ENCODE measurements at places on chromosomes 3 and 15. TPM values are rescaled to one million over a fixed set of nuclear protein-coding genes. Genes with fewer than 3 reads are reported as not detected.

The TF gene
- polyA plus RNA-seq: 3.0 TPM

The MORC1 gene
- not detected for polyA plus RNA-seq

The CCR8 gene
- polyA plus RNA-seq: not detected

The ZNF660 gene
- polyA plus RNA-seq: 4.3 TPM

The PBRM1 gene
- 51.0 TPM for polyA plus RNA-seq

The PP2D1 gene
- polyA plus RNA-seq: 0.18 TPM

The FLNB gene
- polyA plus RNA-seq: 47.9 TPM

The CKMT1A gene
- polyA plus RNA-seq: not detected

The SSUH2 gene
- 1.8 TPM for polyA plus RNA-seq

The UQCC5 gene
- polyA plus RNA-seq: 8.7 TPM

The AGTR1 gene
- 31.8 TPM for polyA plus RNA-seq

The SKOR1 gene
- polyA plus RNA-seq: 0.73 TPM

The ANKRD63 gene
- not detected for polyA plus RNA-seq

The RAD18 gene
- not detected for polyA plus RNA-seq

The REC114 gene
- not detected for polyA plus RNA-seq

The IL16 gene
- 6.8 TPM for polyA plus RNA-seq

The TMEM44 gene
- polyA plus RNA-seq: not detected

The PIF1 gene
- 5.7 TPM for polyA plus RNA-seq

The ZCWPW2 gene
- polyA plus RNA-seq: 2.8 TPM

The POPDC2 gene
- polyA plus RNA-seq: 6.8 TPM

The BOC gene
- polyA plus RNA-seq: 56.9 TPM

The ERICH6 gene
- polyA plus RNA-seq: not detected

The TMEM39A gene
- 48.2 TPM for polyA plus RNA-seq

The SNX33 gene
- 14.3 TPM for polyA plus RNA-seq

The CCDC54 gene
- 4.4 TPM for polyA plus RNA-seq

The SPTSSB gene
- 0.62 TPM for polyA plus RNA-seq

The RASGRP1 gene
- polyA plus RNA-seq: 0.68 TPM

The CPN2 gene
- polyA plus RNA-seq: 0.08 TPM

The NDUFAF3 gene
- 51.5 TPM for polyA plus RNA-seq
